ENCODE measurements at places on chromosomes 1 and 21.

DNA sequence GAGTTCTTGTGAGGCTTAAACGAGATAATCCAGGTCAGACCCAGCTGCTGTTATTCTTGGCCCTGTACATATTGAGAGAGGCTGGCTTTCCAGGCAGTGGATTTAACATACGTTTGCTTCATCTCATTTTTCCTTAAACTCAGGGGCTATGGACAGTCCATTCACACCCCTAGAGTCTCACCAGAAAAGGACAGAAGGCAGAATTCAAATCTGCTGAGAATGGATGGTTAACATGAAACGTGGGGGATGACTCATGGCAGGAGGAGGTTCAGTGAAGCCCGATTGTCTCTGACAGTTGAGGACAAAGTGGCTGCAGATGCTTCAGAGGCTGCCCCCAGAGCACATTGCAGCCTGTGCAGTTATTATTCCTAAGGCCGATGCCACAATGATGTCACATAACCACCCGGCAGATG lies 39.5 kb downstream of the TGFB2 start:
- DNase-seq: no peak

GRCh38 chr21:41167348-41168342 lies at the start of gene BACE2:
TSS of gene BACE2 (plus strand) at chr21:41168160. CDS start at chr21:41168264, 104 bp downstream.
- peak; percentile 49 for DNase-seq

- DNase-seq: no peak
These were observed 95.1 kb downstream of the DNTTIP2 start for GRCh38 chr1:93783876-93784275.

- no peak for DNase-seq
These were observed 475 bp upstream of the TDRD10 start for GRCh38 chr1:154501423-154502065.

- no peak for DNase-seq
These were observed 3.1 kb upstream of the GBP6 start for GRCh38 chr1:89360716-89361115.

DNA sequence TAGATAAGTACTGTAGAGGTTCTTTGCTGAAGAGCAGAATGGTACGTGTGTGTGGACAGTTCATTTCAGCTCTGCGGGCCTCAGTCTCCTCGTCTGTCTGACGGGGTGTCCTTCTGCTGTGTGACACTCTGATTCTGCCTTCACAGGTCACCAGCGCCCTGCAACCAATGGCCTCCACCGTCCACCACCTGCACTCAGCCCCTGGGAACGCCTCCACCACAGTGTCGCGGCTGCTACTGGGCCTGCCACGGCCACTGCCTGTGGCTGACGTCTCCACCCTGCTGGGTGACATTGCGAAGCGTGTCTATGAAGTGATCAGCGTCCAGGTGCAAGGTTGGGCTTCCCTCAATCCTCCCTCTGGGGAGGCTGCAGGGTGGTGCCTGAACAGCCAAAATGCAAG lies 17.0 kb downstream of the UMODL1 start:
- no peak for DNase-seq

DNA sequence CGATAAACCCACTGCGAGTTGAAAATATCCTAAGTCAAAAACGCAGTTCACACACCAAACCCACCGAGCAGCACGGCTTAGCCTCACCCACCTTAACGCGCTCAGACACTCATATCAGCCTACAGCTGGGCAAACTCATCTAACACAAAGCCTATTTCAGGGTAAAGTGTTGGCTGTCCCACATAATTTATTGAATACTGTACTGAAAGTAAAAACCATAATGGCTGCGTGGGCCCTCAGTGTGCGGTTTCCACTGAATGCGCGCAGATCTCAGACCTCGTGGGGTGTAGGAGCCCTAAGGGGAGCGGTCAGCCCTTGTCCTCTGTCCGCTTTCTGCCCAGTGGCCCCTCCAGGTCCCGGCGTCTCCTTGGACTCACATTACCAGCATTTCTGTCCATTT lies 157.6 kb upstream of the ARHGEF16 start:
- DNase-seq: no peak

- DNase-seq: no peak
These were observed 205.5 kb downstream of the RYR2 start for GRCh38 chr1:237247442-237247841.
